GM06990 (cell line): ENCODE measurements at places on chromosomes 6 and 20.

DNA sequence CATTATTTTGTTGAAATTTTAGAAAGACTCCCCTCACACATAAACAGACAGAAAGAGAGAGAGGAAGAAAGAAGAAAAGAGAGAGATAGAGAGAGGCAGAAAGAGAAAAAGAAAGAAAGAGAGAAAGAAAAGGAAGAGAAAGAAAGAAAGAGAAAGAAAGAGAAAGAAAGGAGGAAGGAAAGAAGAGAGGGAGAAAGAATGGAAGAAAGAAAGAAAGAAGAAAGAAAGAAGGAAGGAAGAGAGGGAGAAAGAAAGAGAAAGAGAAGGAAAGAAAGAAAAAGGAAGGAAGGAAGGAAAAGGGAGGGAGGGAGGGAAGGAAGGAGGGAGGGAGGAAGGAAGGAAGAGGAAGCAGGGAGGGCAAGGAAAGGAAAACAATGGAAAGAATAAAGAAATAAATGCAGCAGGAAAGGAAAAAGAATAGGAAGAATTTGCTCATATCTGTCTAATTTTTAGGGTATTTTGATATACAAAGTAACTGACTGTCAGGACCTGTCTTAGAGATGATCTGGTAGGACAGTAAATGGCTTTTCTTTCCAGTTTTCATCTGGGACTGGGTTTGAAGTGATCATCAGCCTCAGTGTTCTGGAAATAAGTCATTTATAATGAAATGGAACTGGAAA lies 325.6 kb downstream of the LAMA2 start:
- DNase-seq: no peak

GRCh38 chr6:2799936-2800527 lies 34.8 kb downstream of the WRNIP1 start:
- DNase-seq: no peak

- DNase-seq: no peak
Observed at GRCh38 chr6:72414657-72415056, 207.2 kb upstream of the KCNQ5 start.

DNA sequence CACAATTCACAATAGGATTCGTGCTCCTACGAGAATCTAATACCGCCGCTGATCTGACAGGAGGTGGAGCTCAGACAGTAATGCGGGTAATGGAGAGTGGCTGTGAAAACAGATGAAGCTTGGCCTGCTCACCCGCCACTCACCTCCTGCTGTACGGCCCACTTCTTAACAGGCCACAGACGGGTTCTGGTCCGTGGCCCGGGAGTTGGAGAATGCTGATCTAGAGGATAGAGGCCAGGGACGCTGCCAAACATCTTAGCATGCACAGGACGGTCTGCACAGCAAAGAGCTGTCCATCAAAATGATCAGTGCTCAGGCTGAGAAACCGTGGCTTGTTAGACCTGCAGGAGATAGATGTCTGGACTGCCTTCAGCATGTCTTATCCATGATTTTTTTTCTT lies 186.4 kb downstream of the SASH1 start:
- DNase-seq: no peak

GRCh38 chr20:33145521-33145920 lies 22.4 kb upstream of the BPIFA2 start:
- DNase-seq: no peak

DNA sequence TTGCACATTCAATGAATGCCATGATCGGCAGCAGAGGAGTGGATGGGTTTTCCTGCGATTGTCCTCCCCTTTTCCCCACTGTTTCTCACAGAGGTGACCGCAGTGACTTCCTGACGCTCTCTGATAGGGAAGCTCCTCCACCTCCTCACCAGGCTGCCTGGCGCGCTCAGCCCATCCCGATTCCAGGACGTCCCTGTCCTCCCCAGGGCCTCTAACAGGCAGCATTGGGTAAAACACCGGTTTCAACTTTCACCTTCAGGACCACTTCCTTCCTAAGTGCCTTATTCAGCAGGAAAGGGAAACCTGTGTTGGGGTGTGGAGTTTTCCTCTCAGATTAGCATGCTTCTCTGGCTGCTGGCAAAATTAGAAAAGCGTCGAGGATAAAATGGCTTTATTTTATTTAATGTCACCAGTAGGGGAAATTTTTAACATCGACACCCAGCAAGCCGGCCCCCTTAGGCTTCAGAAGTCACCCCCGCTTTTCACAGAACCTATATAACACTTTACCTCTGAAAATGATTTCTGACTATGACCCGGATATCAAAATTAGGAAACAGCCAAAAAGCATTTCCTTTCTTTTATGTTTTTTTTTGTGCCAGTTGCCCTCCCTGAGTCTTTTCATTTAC lies 570.4 kb upstream of the GJE1 start:
- no peak for DNase-seq
